Stimulated activated CD8-positive, alpha-beta memory T cell treated with anti-CD3 and anti-CD28 coated beads, Interleukin-7, amount 100 ng/mL, for 24 hours (primary cell): ENCODE measurements at places on chromosomes 1 and 21.

GRCh38 chr1:12148958-12149790 lies 17.6 kb upstream of the TNFRSF1B start:
- DNase-seq: no peak

DNA sequence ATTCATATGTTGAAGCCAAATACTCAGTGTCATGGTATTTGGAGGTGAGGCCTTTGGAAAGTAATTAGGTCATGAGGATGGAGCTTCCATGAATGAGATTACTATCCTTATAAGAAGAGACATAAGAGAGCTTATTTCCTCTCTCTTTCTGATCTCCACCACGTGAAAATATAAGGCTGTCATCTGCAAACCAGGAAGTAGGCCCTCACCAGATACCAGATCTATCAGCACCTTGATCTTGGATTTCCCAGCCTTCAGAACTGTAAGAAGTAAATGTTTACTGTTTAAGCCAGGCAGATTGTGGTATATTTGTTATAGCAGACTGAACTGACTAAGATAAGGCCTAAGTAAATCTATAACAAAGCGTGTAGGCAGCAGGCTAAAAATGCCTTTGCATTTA lies 25.3 kb downstream of the RBM11 start:
- no peak for DNase-seq

GRCh38 chr1:150162862-150163706 lies 13.4 kb downstream of the PLEKHO1 start:
- DNase-seq: no peak

GRCh38 chr1:230186003-230186863 lies 119.2 kb downstream of the GALNT2 start:
- no peak for DNase-seq

DNA sequence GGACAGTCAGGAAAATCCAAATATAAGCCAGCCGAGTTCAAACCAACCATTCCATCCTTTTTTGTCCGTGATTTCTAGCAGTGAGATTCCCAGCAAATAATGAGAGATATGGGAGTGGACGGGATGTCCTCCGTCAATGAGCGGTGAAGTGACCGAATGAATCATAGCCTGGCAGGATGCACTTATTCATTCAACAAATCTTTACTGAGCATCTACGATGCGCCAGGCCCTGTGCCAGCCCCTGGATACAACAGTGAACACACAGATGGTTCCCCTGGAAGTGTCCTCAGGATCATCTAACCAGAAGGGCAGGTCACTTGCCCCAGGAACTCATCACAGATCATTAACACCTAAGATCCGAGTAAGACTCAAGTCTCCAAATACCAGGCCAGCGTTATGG lies 8.2 kb upstream of the PLEKHA6 start:
- DNase-seq: no peak

DNA sequence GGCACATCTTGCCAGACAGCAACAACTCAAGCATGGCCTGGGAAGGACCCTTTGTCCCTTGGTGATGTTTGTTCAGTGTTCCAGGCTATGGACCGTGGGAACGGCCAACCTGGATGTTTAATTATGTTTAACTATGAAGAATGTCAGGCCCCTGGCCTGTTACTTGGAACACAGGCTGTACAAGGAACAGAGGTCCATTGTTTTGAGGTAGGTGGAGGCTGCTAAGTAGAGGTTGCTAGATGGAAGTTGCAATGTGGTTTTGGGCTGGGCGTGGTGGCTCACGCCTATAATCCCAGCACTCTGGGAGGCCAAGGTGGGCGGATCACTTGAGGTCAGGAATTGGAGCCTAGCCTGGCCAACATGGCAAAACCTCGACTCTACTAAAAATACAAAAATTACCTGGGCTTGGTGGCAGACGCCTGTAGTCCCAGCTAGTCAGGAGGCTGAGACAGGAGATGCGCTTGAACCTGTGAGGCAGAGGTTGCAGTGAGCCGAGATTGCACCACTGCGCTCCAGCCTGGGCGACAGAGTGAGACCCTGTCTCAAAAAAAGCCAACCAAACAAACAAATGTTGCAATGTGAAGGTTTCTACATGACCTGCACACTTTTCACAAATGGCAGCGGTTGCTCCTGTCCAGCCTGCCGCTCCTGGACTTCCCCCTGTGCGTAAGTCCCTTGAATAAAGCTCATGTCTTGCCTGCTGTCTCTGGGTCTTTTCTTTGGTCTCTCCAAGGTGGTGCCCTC lies 2.5 kb upstream of the LEFTY1 start:
- no peak for DNase-seq

- DNase-seq: no peak
Measured at GRCh38 chr1:206828765-206829164, 36.7 kb upstream of the IL20 start.

DNA sequence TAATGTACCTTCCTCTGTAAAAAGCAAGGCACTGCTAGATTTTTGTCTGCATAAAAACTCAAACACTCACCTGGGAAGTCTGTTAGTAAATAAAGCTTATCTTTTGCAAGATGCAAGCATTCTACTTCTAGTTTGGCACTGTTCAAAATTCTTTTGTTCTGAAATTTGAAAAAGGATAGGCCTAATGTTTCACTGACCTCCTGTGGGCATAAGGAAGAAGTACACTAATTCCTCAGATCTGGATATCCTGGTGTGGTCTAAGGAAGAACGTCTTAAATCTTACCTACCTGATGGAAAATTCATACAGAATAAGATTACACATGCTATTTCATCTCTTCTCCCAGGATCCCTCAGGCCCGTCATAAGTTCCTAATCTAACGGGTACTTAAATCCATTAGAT lies 93.5 kb upstream of the CAMK1G start:
- no peak for DNase-seq

GRCh38 chr1:51792864-51793263 lies 85.7 kb downstream of the NRDC start:
- DNase-seq: no peak
